Glutamatergic neuron (in vitro differentiated cells): ENCODE measurements at places on chromosomes 12 and 14. TPM values are rescaled to one million over a fixed set of nuclear protein-coding genes. Genes with fewer than 3 reads are reported as not detected.
A peak's percentile ranks its signal among the peaks of the same experiment; 100 is the strongest.

DNA sequence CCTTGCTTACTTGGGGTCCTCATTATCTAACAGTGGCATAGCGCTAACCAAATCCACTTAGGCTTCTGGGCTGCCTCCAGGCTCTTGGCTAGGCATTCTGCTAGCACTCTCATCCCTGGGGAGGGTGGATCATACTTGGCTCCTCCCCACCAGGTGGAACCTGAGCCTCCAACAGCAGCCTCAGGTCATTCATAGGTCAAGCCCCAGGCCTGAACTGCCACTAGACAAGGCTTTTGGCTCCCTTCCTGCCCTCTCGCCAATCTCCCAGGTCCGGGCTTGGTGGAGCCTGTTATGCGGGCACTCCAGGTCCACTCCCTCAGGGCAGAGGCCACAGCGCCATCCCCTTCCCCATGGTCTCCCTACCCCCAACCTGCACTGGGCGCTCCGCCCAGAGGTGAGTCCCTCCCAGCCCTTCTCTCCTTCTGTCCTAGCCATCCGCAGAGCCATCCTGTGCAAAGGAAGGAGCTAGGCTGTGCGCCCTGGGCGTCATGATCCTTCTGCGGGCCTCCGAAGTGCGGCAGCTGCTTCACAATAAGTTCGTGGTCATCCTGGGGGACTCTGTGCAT, 154.9 kb upstream of the AMIGO2 start:
- no peak for DNase-seq

The NGB gene
- total RNA-seq, result 0.22 TPM

DNA sequence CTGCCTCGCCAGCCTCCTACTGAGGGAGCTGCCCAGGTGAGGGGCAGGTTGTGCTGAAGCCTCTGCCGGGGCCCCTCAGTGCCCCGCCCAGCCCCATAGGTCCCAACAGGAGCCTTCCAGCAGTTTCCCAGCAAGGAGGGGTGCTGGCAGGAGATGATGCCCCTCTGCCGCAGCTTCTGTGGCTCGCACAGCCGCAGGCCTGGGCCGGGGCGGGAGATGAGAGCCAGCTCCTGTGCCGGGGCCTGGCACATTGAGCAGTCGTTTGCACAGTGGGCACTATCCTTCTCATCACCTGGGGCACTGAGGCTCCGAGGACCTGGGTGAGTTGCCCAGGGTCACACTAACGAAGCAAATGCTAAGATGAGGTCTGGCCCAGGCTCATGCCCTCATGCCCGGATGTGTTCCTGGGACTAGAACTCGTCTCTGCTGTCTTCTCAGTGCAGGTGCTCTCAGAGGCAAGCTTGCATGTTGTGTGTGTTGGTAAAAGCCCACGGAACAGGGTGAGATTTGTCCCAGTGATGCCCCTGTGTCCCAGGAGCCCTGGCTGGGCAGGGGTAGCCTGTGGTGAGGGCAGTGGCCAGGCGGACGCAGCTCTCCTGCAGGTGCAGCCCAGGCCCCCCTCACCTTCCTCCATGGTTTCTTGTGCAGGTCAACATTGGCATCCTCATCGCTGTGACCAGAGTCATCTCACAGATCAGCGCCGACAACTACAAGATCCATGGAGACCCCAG, 177.5 kb downstream of the ADGRD1 start:
- no peak for DNase-seq

DNA sequence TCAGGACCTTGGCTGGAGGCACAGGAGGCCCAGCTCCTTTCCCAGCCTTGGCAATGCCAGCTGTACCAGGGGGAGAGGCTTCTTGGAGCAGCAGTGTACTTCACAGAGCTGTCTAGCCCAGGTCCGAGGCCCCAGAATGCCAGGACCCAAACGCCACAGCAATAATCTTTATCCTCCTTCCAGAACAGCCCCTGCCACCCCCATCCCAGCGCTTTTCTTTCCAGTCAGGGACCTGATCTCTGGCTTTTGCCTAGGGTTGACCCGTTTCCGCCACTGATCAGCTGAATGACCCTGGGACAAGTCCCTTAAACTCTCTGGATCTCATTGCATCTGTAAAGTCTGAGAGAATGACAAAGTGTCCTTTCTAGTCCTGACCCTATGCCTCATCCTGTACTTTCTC, 5.1 kb downstream of the LAG3 start:
- no peak for DNase-seq

DNA sequence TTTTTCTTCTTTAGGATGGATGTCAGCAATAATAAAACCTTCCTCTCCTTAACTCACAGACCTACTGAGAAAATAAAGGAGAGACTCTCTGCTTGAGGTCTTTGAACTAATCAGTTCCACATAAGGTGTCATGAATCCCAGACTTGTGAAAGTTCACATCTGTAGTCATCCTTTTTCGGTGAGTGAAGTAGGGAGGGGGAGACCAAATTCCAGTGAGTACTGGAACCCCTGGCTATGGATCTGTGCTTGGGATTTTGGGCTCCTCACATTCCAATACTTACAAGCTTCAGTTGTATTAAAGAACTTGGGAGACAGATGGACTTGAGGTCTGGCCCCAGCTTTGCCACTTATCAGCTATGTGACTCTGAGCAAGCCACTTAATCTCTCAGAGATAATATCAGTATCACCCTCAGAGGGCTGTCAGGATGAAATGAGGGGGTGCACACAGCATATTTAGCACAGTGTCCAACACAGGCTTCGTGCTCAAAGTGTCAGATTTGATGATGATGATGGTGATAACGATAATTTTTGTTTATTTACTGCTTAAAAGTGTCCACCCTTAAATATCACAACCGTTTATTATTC, 34.8 kb upstream of the APPL2 start:
- DNase-seq, result no peak

DNA sequence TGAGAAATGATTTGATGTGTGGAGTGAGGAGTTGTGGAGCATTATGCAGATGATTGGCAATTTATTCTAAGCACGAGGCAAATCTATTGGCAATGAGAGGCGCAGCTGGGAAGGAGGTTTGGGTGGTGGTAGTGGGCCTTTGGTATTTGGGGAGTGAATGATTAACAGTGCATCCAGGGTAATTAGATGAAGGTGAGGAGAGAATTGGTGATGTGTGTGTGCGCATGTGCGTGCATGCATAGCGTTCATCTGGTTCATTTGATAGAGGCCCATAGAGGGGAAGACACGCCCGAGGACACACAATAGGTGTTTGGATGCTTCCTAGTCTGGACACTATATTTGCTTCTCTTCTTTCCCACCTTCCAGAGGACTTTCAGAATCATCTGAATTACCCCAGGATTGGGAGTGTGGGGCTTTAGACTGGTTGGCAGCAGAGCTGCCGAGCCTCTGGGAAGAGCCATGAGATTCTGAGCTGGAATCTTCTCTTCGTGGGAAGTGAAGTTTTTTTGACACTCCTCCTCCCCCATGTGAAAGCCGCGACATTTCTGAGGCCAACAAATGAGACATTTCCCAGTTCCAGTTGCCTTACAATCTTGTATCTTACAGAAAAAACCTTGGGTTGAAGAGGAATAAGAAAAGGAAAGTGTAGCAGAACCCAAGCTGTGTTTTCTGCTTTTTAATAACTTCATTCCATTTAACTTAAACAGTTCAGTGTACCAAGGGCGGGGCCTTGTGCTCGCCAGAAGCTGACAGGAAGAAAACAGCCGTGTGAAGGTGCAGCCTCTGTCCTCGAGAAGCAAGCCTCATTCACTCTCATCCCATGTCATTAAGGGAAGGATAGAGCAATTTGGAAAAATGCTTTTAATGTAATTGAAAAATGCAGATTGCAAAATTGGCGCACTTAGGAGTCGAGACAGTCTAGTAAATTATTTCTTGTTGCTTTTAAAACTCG, 65.2 kb downstream of the SLC25A47 start:
- DNase-seq, result no peak

The MYH6 gene
- total RNA-seq, result not detected

The ZCRB1 gene
- 43.2 TPM for total RNA-seq

The LTBP2 gene
- total RNA-seq, result 1.2 TPM

DNA sequence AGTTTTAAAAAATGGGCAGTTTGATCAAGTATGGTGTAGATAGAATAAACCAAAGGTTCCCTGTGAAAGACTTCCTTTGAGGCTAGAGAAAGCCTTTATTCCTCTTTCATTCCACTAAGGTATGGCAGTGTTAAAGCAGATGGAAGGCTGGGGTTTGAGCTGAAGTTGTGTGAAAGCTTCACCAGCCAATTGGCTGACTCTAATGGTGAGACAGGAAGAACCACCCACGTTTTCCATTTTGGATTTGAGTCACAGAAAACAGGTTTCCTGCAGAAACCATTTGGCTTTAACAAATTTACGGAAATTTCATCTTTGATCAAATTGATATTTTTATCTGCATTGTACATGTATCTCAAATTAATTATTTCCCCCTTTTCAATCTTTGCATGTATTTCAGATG, 455.0 kb downstream of the PCNX1 start:
- DNase-seq, result no peak

GRCh38 chr14:48390346-48390745, 714.9 kb upstream of the MDGA2 start:
- DNase-seq, result no peak

DNA sequence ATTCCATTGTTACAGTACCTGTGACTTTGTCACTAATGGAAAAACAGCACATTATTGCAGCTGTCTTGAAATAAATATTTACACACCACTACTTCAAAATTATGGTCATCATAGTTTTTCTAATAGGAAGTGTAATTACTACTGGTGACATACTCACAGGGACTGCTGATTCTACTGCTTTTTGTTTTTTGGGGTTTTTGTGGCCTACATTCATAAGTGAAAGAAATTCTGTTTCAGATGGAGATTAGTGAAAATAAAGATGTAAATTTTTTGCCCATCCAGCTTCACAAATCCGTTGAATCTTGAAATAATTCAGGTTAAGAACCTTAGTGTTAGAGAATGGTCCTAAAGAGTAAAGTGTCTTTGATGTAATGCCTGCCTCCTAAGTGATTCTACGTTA, 17.5 kb downstream of the KNTC1 start:
- no peak for DNase-seq

DNA sequence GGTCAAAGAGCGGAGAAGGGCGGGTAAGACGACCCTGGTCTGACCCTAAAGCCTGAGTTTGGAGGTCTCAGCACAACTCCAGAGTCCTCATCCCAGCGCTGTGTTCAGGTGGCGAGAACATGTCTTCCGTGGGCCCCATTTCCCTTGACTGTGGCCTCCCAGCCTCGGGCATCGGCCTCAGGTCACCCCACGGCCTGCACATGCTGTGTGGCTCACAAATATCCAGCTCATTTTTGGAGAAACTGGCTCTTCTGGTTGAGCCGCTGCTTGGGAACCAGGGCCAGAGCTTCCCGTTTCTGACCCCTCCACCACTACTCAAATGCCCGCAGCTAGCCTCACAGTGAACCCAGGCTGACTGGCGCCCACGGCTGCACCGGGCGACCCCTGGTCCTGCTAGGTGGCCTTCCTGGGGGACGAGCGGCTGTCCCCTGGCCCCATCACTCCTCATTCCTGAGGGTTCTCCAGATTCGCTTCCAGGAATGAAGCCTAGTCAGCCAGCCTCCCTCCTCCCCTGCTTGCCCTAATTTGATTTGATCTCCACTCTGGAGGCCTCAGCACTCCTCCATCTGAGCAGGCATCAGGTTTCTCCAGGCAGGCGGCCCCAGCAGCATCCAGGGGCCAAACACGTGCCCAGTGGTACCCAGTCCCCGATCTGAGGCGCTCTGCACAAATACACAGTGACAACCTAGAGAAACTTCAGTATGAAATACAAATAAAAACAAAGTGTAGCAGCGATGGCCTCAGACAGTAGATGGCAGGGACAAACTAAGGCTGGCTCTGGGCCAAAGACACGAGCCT, 4.7 kb downstream of the P2RX2 start:
- no peak for DNase-seq

- no peak for DNase-seq
Observed at GRCh38 chr14:25042362-25043299, 7.3 kb downstream of the STXBP6 start.

GRCh38 chr12:121062391-121063045, 23.5 kb upstream of the OASL start:
- DNase-seq, result no peak

DNA sequence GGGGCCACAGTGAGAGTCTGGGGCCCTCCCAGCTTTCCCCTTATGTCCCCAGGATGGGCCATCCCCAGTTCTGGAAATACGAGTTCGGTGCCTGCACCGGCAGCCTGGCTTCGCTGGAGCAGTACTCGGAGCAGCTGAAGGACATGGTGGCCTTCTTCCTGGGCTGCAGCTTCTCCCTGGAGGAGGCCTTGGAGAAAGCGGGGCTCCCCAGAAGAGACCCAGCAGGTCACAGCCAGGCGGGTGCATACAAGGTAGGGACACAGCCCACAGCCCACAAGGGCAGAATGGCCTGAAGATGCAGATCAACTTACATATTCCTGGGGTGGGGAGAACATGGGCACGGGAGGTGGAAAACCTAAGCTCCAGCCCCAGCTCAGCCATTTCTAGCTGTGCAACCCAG, 56.1 kb downstream of the DGLUCY start:
- DNase-seq, result no peak

The PLEKHH1 gene
- 32.4 TPM for total RNA-seq

The MYL2 gene
- not detected for total RNA-seq

DNA sequence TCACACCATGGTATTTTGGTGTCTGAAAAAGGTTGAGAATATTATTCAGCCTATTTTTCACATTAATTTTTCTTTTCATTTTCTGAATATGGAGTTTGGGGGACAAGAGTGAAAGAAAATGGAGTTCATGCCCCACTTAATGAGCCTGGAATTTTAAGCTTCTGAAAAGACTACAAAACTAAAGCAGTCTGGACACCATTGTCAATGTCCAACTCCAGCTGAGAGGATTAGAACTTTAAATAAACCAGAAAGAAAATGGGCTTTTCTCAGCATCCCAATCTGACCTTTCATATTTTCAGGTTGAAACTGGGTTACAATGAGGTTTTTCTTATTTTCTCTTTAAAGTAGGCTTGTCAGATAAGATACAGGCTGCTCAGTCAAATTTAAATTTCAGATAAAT, 207.7 kb downstream of the SLC6A15 start:
- DNase-seq, result no peak

DNA sequence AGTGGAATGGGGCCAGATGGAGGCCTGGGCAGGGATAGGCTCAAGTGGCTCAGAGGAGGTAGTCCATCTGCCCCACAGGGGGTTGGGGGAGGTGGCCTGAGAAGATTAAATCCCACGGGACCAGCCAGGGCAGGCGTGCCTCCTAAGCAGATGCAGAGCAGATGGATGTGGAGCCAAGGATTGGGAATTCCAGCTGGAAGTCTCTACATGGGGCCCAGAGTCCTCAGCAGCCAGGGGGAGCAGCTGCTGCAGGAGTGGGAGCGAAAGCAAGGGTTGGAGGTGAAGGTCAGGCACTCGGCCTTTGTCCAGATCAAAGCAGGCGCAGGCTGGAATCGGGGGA, 42.4 kb upstream of the VRK1 start:
- peak; percentile 89 for DNase-seq

The INF2 gene
- 11.8 TPM for total RNA-seq

The GALNT16 gene
- 124 TPM for total RNA-seq

- DNase-seq, result no peak
Observed at GRCh38 chr12:114656906-114657596, 26.9 kb downstream of the TBX3 start.

- DNase-seq, result no peak
Observed at GRCh38 chr12:104740668-104741067, 217.4 kb downstream of the SLC41A2 start.

The COQ6 gene
- 13.7 TPM for total RNA-seq

The NKX2-1 gene
- not detected for total RNA-seq

The CSRNP2 gene
- total RNA-seq, result 90.6 TPM

The NGDN gene
- 46.5 TPM for total RNA-seq

The TAS2R7 gene
- total RNA-seq, result 0.39 TPM

The NCKAP5L gene
- total RNA-seq, result 64.3 TPM

- DNase-seq, result no peak
Observed at GRCh38 chr12:32874078-32874477, 22.5 kb downstream of the PKP2 start.
